ENCODE measurements at places on chromosomes 16 and 17. TPM values are rescaled to one million over a fixed set of nuclear protein-coding genes. Genes with fewer than 3 reads are reported as not detected.

DNA sequence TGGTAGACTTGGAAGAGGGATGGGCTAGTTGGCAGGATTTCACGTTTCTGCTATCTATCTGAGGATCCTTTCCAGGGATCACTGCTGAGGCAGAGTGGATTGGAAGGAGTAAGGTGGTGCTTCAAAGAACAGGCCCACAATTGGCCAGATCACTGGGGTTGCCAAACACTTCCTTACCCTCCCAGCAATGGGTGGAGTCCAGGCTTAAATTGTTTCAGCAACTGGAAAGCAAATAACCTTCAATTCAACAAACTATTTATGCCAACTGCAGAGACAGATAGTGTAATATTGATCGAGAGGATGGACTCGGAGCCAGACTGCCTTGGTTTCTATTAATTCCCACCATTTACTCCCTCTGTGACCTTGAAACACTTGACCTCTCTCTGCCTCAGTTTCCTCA lies 2.1 kb downstream of the ARRB2 start:
- H3K4me3 ChIP-seq: no peak overlapping the region
- no peak for DNase-seq
- no peaks in the 10 kb centered on the region for H3K27me3 ChIP-seq
- H3K27ac ChIP-seq: no peak overlapping the region
- H3K4me1 ChIP-seq: peaks cover 16% of the 10 kb centered on the region
- peaks cover 10% of the 10 kb centered on the region for H3K36me3 ChIP-seq

GRCh38 chr16:67516296-67517154 lies 12.1 kb upstream of the RIPOR1 start:
- no peaks in the 10 kb centered on the region for H3K27me3 ChIP-seq
- H3K27ac ChIP-seq: no peak overlapping the region
- no peak overlapping the region for H3K4me3 ChIP-seq
- H3K4me1 ChIP-seq: no peaks in the 10 kb centered on the region
- no peaks in the 10 kb centered on the region for H3K36me3 ChIP-seq

DNA sequence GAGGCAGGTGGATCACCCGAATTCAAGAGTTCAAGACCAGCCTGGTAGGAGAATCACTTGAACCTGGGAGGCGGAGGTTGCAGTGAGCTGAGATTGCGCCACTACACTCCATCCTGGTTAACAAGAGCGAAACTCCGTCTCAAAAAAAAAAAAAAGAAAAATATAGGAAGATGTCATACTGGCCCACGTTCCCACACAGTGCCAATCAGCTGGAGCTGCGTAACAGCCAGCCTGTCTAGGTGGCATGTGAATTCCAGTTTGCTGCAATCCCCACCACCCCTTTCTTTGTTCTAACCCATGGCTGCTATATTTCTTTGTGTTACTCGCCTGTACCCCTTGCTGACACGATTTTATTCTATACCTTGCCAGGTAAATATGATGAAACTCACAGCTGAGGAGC lies 7.5 kb downstream of the NFATC2IP start:
- no peak overlapping the region for H3K4me3 ChIP-seq
- no peak overlapping the region for H3K27ac ChIP-seq
- H3K36me3 ChIP-seq: peaks cover 69% of the 10 kb centered on the region
- H3K4me1 ChIP-seq: no peaks in the 10 kb centered on the region
- H3K27me3 ChIP-seq: no peaks in the 10 kb centered on the region

GRCh38 chr17:40952661-40953060 lies 14.1 kb downstream of the KRT39 start:
- H3K27ac ChIP-seq: no peak overlapping the region
- peaks cover 15% of the 10 kb centered on the region for H3K4me1 ChIP-seq
- H3K4me3 ChIP-seq: no peak overlapping the region
- DNase-seq: peak; percentile 54

DNA sequence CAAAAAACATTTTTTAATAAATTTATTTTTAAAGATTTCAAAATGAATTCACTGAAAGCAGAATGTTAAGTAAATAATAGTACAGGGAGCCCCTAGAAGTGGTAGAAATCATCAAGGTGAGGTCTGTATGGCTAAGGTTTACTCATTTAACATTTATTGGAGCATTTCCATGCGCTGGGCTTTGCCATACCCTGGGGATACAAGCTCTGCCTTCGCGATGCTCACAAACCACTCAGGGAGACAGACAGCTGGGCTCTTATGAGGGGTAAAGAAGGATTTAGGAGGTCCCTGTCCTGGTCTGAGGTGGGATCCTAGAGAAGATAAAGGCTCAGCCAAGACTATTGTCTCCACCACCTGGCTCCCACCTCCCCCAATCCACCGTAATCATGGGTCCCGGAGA lies 11.3 kb upstream of the LPCAT2 start:
- no peak overlapping the region for H3K27ac ChIP-seq
- peaks cover 33% of the 10 kb centered on the region for H3K4me1 ChIP-seq
- H3K27me3 ChIP-seq: no peaks in the 10 kb centered on the region
- H3K36me3 ChIP-seq: no peaks in the 10 kb centered on the region
- H3K4me3 ChIP-seq: no peak overlapping the region

GRCh38 chr17:38589462-38590114 lies 16.2 kb downstream of the SRCIN1 start:
- DNase-seq: no peak
- H3K27ac ChIP-seq: no peak overlapping the region
- H3K4me3 ChIP-seq: no peak overlapping the region
- H3K4me1 ChIP-seq: no peaks in the 10 kb centered on the region
- H3K36me3 ChIP-seq: no peaks in the 10 kb centered on the region
- no peaks in the 10 kb centered on the region for H3K27me3 ChIP-seq

GRCh38 chr17:3947318-3947810 lies 16.9 kb downstream of the ATP2A3 start:
- H3K4me1 ChIP-seq: peaks cover 4% of the 10 kb centered on the region
- no peak for DNase-seq
- H3K36me3 ChIP-seq: no peaks in the 10 kb centered on the region
- H3K4me3 ChIP-seq: no peak overlapping the region

- H3K27me3 ChIP-seq: no peaks in the 10 kb centered on the region
- H3K36me3 ChIP-seq: no peaks in the 10 kb centered on the region
- peak overlapping the region; percentile 52 for H3K4me3 ChIP-seq
- H3K27ac ChIP-seq: no peak overlapping the region
- no peak for DNase-seq
- peaks cover 10% of the 10 kb centered on the region for H3K4me1 ChIP-seq
These were observed 528 bp downstream of the HAGHL start for GRCh38 chr16:727291-727977.

The GNAO1 gene
- total RNA-seq: not detected

DNA sequence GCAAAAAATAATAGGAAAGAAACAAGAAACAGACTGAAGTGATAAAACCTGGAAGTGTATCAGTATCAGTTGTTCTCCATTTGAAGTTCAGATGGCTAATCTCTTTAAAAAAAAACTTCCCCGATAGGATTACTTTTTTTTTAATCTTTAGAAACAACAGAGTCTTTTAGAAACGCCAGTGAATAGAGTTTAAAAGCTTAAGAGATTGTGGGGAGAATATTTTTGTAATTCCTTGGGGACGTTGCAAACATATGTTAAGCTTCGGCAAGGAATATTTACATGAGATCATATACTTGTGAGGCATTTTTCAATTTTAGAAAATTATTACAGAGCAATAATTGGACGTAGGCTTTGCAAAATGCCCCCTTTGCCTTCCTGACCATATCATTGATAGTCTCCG lies 13.2 kb downstream of the MAF start:
- no peaks in the 10 kb centered on the region for H3K36me3 ChIP-seq
- no peak for DNase-seq
- no peak overlapping the region for H3K27ac ChIP-seq
- no peaks in the 10 kb centered on the region for H3K4me1 ChIP-seq
- H3K27me3 ChIP-seq: peaks cover 88% of the 10 kb centered on the region

DNA sequence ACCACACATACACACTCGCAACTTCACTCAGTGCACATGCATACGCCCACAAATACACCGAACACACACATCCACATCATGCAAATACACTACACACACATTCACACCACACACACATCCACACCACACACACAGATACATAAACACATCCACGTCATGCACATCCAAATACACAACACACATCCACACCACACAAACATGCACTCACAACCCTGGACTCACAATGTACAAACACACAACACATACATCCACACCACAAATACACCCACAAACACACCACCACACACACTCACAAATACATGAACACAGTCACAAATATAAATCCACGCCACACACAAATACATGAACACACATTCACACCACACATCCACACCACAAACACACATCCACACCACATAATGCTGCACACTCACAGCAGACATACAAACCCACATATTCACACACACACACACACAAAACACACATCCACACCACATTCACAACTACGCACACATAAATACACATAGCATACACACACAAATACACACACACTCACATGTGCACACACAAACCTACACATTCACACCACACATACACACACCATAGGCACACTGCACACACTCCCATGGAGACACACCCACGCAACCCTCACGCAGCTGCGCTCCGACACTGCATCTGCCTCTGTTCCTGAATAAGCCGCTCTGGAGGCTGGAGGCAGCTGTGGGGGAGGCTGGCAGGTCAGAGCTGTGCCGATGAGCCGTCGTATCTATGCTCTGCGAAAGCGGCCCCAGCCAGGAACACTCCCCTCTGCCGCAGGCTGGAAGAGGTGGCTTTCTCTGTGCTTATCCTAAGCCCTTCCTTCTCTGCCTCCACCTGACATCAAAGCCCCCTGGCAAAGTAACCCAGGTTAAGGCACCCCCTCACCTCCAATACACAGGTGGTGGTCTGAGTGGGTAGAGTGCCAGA lies 141.8 kb downstream of the GRIN2A start:
- H3K4me3 ChIP-seq: no peak overlapping the region
- H3K36me3 ChIP-seq: no peaks in the 10 kb centered on the region
- DNase-seq: no peak
- no peaks in the 10 kb centered on the region for H3K4me1 ChIP-seq
- no peaks in the 10 kb centered on the region for H3K27me3 ChIP-seq
- no peak overlapping the region for H3K27ac ChIP-seq

The FKBP10 gene
- total RNA-seq: 30.0 TPM

GRCh38 chr16:28087675-28088300 lies 24.3 kb upstream of the GSG1L start:
- no peaks in the 10 kb centered on the region for H3K36me3 ChIP-seq
- no peak overlapping the region for H3K4me3 ChIP-seq
- no peaks in the 10 kb centered on the region for H3K27me3 ChIP-seq
- H3K4me1 ChIP-seq: no peaks in the 10 kb centered on the region

GRCh38 chr16:84976644-84977400 lies 34.5 kb downstream of the ZDHHC7 start:
- no peak for DNase-seq
- no peaks in the 10 kb centered on the region for H3K4me1 ChIP-seq
- H3K27me3 ChIP-seq: no peaks in the 10 kb centered on the region

DNA sequence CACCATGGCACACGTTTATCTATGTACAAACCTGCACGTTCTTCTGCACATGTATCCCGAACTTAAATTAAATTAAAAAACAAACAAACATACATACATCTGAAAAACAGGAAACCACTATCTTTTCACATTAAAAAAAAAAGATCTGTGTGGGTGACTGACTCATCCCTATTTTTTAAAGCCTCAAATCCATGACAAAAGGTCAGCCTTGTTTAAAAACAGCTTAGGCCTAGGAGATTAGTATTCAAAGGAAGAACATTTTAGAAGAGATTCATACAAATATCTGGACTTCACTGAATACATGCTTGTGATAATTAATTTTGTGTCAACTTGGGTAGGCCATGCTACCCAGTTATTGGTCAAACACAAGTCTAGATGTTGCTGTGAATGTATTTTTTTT lies 4.7 kb upstream of the PRKAR1A start:
- no peaks in the 10 kb centered on the region for H3K27me3 ChIP-seq
- no peak for DNase-seq
- no peak overlapping the region for H3K27ac ChIP-seq
- no peaks in the 10 kb centered on the region for H3K36me3 ChIP-seq
- H3K4me3 ChIP-seq: no peak overlapping the region
- no peaks in the 10 kb centered on the region for H3K4me1 ChIP-seq

The METTL26 gene
- total RNA-seq: 138 TPM

The NPB gene
- total RNA-seq: 0.75 TPM

The TOM1L2 gene
- 15.2 TPM for total RNA-seq

DNA sequence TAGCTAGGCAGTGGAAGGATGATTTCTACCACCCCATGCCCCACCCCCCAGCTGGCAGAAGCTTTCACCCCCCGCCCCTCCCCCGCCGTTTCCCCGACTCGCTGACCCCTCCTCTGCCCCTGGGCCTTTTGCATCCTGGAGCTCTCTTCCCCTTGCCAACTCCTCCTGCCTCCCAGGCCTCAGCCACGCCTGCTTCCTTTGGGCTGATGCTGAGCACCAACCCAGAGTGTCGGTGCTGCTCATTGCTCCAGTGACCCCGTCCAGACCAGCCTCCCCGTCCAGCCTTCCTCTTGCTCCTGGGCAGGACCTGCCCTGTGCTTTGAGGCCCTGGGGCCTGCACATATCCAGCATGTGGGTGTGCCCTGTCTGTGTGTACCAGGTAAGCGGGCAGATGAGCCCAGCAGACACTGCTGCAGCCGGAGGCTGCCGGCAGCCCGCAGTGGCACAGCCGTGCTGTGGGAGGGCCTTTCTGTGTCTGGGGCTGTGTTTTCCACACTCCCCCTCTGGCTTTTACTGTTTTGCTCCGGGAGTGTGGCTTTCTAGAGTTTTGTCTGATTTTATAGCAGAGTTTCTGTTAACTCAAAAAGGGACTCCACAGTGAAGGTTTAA lies 72.9 kb downstream of the JPH3 start:
- H3K4me1 ChIP-seq: no peaks in the 10 kb centered on the region
- no peaks in the 10 kb centered on the region for H3K27me3 ChIP-seq
- DNase-seq: no peak
- H3K27ac ChIP-seq: no peak overlapping the region
- H3K36me3 ChIP-seq: no peaks in the 10 kb centered on the region

DNA sequence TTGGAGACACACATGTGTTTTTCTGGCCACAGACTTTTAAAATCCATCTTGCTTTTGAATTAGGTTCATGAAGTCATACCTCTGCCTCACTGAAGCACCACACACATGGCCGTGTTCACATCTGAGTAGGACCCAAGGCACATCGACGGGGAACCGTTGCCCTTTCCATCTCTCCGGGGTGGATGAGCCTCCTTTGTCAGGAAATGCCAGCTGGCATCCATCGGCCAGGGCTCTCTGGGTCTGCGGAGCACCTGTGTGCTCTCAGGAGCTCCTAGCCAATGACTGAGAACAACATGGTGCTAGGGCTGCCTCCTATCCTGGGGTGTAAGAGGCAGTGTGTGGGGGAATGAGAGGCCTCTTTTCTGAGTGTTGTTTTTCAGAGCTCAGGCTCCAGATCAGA lies 24.5 kb upstream of the NKD1 start:
- no peak overlapping the region for H3K27ac ChIP-seq
- H3K4me1 ChIP-seq: no peaks in the 10 kb centered on the region
- peaks cover 25% of the 10 kb centered on the region for H3K27me3 ChIP-seq
- H3K4me3 ChIP-seq: no peak overlapping the region
- H3K36me3 ChIP-seq: no peaks in the 10 kb centered on the region
- DNase-seq: no peak

GRCh38 chr17:49527927-49528651 lies 33.0 kb downstream of the NGFR start:
- no peaks in the 10 kb centered on the region for H3K4me1 ChIP-seq
- H3K4me3 ChIP-seq: no peak overlapping the region
- H3K36me3 ChIP-seq: no peaks in the 10 kb centered on the region

GRCh38 chr16:79089735-79090284 lies 510.7 kb downstream of the MAF start:
- H3K4me3 ChIP-seq: no peak overlapping the region
- no peaks in the 10 kb centered on the region for H3K36me3 ChIP-seq
- DNase-seq: no peak
- no peaks in the 10 kb centered on the region for H3K4me1 ChIP-seq
- no peak overlapping the region for H3K27ac ChIP-seq

The TM4SF5 gene
- not detected for total RNA-seq

The SLC12A3 gene
- not detected for total RNA-seq

GRCh38 chr17:81520021-81520901 lies 7.7 kb upstream of the ACTG1 start:
- no peak overlapping the region for H3K4me3 ChIP-seq
- DNase-seq: no peak
- H3K27ac ChIP-seq: no peak overlapping the region
- H3K36me3 ChIP-seq: no peaks in the 10 kb centered on the region
- H3K4me1 ChIP-seq: peaks cover 11% of the 10 kb centered on the region
- H3K27me3 ChIP-seq: no peaks in the 10 kb centered on the region

Data from A673 (cell line).